Foreskin keratinocyte (primary cell): ENCODE measurements at places on chromosomes 4 and X. TPM values are rescaled to one million over a fixed set of nuclear protein-coding genes. Genes with fewer than 3 reads are reported as not detected.

Gene TMEM184C
- 7.1 and 8.5 TPM in 2 replicates for polyA plus RNA-seq

Gene CSAG3
- polyA plus RNA-seq: not detected in 2 replicates

DNA sequence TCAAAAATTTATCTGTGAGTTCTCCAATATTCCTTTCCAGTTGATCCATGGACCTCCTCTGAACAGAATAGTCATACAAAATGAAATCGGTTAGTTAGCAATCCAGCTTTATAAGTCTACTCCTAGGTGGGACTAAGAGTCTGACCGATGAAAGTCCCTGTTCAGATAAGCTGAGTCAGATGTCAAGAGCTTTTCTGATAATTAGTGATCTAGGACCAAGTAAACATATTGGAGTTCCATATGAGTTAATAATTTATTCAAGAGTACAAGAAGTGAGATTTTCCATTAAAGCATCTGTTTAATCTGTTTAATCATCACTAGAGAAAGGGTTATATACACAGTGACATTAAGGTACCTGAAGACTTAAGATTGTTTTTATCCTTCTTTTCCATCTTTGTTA lies 74.7 kb downstream of the UGT8 start:
- no peak for DNase-seq

DNA sequence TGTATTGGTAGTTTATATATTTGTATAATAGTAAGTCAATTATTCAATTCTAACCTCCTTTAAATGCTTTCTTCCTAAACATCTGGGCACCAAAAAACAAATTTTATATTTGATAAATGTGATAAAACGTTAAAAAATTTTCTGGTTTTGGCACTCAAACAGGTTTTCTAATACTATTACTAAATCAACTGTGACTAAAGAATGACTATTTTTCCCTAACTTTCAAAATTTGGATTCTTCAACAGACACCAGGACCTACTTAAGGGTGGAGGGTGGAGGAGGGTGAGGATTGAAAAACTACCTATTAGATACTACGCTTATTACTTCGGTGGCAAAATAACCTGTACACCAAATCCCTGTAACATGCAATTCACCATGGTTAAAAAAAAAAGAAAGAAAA lies 555.5 kb downstream of the IL15 start:
- no peak for DNase-seq
